ENCODE measurements at places on chromosomes 6 and 20. TPM values are rescaled to one million over a fixed set of nuclear protein-coding genes. Genes with fewer than 3 reads are reported as not detected.
A peak's percentile ranks its signal among the peaks of the same experiment; 100 is the strongest.

GRCh38 chr6:140908505-140908904, 1224.2 kb upstream of the GJE1 start:
- DNase-seq: no peak

The NSFL1C gene
- 118 TPM for polyA plus RNA-seq

The HRH3 gene
- polyA plus RNA-seq: 10.1 TPM

GRCh38 chr6:1203546-1203945, 108.4 kb upstream of the FOXQ1 start:
- no peak for DNase-seq

DNA sequence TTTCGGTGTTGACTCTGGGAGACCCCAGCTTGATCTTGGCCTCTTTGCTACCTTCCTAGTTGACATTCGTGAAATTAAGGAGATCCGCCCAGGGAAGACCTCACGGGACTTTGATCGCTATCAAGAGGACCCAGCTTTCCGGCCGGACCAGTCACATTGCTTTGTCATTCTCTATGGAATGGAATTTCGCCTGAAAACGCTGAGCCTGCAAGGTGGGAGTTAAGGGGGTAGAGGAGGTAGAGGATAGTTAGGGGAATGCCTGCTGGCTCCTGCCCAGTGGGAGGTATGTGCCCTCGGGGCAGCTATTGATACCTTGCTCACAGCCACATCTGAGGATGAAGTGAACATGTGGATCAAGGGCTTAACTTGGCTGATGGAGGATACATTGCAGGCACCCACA, 22.2 kb downstream of the PLCG1 start:
- no peak for DNase-seq

DNA sequence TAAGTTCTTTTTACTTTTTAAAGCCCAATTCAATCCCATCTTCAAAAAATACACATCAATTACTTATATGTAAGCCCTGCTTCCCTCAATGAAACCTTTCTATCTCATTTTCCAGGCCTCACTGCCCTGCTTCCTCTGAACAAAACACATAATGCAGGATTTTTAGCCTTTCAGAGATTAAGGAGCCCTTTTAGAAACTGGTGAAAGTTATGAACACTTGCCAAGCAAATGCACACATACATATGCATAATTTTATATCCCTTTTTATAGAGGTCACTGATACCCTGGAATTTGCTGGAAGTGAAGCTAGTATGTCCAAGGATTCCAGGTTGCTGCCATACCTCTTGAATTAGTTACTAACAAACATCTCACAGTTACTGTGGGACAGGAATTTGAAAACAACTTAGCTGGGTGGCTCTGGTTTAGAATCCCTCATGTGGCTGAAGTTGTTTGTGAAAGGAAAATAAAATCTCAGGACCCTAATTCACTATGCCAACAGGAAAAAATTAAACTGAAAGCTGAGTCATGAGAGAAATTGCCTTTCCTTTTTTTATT, 75.8 kb downstream of the UBE3D start:
- DNase-seq: no peak

The BCKDHB gene
- polyA plus RNA-seq: 28.6 TPM

The CALHM5 gene
- 0.75 TPM for polyA plus RNA-seq

- DNase-seq: peak; percentile 95
Observed at GRCh38 chr6:25576919-25577318, 75.1 kb upstream of the SCGN start.

DNA sequence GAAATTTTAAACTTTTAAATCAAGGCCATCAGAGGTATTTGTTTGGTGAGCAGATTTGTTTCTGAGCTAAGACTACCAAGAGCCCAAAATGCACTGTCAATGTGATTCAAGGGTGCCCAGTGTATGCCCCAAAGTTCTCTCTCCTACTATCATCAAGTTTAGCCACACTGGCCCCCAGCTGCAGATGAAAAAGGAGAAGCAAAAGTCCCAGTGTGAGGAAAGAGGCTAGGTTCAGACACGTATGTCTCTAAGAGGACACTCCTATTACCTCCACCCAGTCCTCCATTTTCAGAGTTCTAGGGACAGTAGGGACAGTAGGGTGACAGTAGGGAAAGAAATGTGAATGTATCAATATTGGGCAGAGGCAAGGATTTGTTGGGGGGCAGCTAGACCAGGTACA, 230.8 kb downstream of the CD83 start:
- DNase-seq: no peak

DNA sequence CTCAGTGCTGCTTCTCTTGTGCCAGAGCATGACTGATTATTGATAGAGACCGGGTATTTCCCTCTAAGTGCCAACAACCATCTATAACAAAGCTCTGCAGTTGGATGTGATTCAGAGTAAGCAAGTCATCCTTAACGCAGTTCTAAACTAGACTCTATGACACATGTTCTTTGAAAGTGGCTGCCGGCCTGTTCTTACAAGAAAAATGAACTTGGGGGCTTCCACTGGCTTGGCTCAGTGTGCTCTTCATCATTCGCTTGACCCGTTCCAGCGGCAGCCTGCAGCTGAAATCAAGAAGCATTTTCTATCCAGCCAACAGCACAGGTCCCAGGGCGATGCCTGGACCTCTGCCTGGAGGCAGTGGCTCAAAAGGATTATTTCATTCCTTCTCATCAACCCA, 29.8 kb downstream of the GFOD1 start:
- no peak for DNase-seq

GRCh38 chr6:31558631-31559500, 11.5 kb downstream of the NFKBIL1 start:
- DNase-seq: no peak

- DNase-seq: peak; percentile 68
Observed at GRCh38 chr20:49484180-49485140, 2.0 kb upstream of the KCNB1 start.

DNA sequence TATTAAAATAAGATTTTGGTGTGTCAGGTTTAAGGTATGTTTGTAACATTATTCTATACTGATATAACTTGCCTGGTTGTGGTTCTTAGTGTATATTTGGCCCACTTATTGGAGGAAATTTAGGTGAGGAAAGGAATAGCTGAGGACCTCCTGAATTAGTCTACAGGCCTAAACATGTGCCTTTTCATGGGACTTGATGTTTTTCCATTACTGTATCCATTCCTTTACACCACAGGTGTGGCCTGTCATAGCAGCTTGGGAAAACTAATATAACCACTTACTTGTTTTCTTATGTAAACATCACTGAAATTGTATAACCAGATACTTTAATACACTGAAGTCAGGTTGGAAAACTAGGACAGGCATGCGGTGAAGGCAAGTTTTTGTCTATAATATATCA, 27.6 kb downstream of the BCKDHB start:
- DNase-seq: no peak

The TMC2 gene
- 3.5 TPM for polyA plus RNA-seq

DNA sequence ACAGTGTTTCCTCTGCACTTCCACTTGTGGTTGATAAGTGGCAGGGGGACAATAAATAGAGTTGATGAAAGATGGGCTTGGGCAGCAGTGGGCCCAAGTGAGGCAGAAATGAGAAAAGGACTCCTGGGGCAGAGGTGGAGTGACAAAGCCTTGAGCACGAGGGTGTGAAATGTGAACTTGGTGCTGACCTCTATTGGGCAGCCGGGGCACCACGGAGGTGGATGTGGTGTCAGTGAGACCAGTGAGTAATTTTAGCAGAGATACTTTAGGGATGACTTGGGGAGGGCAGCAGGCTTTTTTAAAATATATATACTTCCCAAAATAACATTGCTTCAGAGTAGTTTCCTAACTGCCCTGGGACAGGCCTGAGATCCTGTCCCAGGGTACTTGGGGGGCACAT, 30.6 kb upstream of the MYLK2 start:
- DNase-seq: no peak

DNA sequence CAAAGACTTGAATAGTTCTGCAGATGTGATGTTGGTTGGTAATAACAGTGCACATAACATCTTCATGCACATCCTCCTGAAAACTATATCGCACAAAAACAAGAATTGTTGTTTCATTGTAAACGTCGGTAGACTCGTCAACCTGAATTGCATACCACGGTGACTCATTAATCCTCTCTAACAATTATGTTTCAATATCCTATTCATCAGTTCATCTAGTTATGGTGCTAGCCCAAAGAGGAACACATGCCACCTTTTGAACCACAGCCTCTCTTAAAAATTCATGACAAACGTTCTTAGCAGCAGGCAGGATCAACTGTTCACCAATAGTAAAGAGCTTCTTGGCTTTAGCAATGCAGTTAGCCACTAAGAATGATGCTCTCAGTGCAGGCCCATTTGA, 25.0 kb downstream of the CRYBG1 start:
- DNase-seq: no peak

DNA sequence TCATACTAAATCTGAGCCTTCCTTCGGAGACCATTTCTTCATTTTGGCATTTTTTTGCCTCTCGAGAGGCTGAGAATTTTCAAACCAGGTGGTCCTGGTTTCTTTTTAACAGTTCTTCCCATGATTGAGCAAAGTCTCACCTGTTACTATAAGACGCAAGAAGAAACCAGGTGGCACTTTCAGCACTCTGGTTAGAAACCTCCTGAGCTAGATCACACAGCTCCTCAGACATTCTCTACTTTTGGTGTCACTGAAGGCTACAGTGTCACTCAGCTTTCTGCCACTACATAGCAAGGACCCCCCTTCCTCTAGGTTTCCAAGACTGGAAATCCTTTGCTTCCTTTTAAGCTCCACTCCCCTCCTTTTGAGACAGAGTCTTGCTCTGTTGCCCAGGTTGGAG, 7.3 kb downstream of the IFNGR1 start:
- no peak for DNase-seq

The MCCD1 gene
- polyA plus RNA-seq: not detected
